ENCODE measurements at places on chromosomes 16 and 17.

- DNase-seq = no peak
Measured at GRCh38 chr17:61362396-61362795, 37.2 kb upstream of the TBX2 start.

GRCh38 chr17:79922116-79922601, 82.9 kb upstream of the CBX4 start:
- DNase-seq = no peak

GRCh38 chr17:80137131-80137530, 9.8 kb downstream of the EIF4A3 start:
- no peak for DNase-seq

GRCh38 chr17:43366891-43367736, 31.7 kb upstream of the ARL4D start:
- no peak for DNase-seq

- no peak for DNase-seq
Measured at GRCh38 chr17:81713556-81714411, 1.7 kb downstream of the SLC25A10 start.

DNA sequence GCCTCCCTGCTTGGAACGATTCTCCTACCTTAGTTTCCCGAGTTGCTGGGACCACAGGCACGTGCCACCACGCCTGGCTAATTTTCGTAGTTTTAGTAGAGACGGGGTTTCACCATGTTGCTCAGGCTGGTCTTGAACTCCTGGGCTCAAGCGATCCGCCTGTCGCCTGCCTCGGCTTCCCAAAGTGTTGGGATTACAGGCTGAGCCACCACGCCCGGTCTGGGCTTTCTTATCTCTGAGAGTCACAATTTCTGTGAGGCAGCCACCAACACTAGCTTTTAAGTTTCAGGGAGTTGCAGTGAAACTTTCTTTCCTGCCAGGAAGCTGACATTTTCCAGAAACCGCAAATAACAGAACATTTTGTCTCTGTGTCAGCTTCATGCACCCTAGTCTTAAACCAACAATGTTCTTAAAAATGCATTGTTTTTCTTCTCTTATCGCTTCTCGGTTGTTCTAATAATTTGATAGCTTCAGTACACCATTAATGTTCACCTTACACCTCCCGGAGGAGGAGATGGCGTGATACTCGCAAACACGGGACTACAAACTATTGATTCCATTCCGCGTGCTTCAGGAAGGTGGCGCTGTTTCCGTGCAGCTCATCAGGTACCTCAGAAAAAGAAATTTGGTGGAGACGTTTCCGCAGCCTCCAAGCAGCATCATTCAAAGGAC, 7.4 kb upstream of the DHRS7B start:
- peak; percentile 81 for DNase-seq

- DNase-seq = no peak
Measured at GRCh38 chr16:57959121-57959520, 11.8 kb downstream of the CNGB1 start.

GRCh38 chr16:30122604-30123160, 338 bp downstream of the MAPK3 start:
- no peak for DNase-seq

DNA sequence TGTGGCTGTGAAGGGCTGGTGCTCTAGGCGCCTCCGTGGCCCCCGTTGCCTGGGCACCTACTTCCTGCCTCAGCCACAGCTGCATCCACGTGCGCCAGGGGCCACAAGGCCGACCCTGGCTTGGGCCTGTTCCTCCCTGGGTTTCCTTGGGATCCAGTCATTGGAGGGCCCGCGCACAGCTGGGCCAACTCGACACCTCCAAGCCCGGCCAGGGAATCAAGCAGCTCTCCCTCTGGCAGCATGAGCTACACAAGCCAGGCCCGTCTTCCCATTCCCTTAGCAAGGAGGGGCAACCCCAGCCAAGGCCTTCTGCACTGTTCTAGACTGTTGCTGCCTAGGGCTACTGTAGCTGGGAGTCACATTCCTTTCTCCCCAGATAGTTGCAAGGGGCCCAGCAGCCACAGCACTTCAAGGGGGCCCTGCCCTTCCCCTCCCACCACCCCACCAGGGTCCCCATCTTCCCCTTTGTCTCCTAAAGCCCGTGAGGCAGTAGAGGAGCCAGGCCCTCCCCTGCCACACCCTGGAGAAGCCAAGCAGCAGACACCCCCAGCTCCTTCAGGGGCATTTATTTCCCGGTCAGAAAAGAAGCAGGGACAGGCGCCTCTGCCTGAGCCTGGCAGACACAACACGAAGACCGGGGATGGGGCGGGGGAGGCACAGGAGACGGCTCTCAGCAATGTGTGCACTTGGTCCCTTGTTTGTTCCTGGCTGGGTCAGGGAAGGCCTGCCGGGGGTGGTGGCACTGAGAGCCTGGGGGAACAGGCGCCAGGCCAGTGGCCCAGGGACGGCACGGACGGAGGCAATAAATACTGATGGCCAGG, 3.8 kb downstream of the ARHGDIA start:
- no peak for DNase-seq

DNA sequence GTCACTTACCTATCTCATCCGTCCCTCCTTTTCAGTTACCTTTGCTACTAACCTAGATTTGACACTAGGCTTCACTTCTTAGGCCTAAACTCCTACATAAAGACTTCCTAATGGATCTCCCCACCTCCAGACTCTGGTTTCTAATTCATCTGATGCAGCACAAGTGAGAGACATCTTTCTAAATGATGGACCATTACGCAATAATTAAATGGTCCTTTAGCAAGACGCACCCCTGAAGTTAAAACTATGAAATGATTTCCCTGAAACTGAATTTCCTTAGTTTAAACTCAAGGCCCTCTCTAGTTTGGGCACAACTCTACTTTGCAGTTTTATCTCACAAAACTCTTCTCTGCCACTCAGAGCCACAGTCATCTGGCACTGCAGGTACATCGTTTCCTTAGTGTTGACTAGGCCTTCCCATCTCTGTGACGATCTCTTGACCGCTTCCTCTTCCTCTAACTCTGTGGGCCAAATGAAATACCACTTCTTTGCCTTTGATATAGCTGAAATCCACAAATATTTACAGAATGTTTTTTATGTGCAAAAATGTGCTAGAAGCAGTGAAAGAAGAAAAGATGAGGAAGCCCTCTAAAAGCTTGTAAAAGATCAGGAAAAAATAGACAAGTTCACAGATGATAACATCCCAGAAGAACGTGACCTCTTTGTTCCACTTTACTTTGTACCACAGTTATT, 3.3 kb downstream of the SYNRG start:
- DNase-seq = no peak

DNA sequence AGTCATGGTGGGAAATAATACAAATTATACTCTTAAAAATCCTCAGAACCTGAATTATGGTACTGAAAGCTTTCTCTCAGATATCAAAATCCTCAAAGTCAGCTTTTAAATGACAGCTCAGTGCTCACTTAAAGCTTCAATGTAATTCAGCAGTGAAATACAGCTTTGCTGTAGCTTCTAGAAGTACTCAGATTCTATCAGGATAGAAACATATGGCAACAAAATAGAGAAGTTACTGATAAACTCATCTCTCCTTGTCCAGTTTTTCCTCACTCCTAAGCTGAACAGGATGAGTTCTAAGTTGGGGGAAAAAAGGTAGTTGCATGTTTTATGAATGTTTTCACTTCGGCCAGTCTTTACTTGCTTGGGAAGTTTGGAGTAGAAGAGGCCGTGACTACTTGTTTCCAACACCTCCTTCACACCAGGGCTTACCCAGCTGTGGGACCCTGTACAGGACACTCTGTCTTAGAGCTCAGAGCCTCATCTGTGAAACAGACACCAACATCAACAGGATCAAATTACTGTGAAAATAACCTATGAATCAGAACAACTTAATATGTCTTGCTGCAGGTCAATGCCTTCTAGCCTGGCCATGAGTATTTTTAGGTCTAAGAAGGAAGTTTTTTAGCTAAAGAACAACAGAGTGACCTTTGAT, 30.2 kb downstream of the OGFOD1 start:
- no peak for DNase-seq

DNA sequence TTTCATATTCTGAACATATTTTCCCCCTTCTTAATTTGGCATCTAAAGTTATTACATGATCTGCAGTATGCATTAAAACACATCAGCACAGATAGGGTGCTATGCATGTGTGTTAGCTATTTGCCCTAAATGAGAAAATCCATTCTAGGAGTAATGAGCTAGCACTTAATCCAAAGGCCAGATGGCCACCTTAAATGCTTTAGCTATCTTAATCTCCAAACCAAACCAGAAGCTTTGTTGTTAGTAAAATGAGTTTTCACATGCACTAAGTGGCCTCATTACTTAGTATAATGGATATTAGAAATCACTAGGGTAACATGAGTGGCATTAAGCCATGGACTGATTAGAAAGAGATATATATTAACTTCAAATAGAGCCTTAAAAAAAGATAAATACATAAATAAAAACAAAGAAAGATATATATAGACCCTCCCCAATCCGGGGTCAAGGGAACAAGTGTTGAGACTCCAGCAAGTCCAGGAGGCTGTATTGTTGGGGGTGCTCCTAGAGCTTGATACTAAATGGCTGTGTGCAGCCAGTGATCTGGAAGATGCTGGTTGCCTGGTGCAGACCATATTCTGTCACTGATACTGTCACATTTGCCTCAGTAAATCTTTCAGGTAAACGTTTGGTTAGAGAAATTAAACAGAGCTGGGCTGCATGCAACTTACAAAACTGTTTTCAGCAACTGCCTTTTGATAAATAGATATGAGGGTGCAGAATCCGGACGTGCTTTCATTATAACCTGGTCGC, 67.3 kb downstream of the MYH10 start:
- no peak for DNase-seq

DNA sequence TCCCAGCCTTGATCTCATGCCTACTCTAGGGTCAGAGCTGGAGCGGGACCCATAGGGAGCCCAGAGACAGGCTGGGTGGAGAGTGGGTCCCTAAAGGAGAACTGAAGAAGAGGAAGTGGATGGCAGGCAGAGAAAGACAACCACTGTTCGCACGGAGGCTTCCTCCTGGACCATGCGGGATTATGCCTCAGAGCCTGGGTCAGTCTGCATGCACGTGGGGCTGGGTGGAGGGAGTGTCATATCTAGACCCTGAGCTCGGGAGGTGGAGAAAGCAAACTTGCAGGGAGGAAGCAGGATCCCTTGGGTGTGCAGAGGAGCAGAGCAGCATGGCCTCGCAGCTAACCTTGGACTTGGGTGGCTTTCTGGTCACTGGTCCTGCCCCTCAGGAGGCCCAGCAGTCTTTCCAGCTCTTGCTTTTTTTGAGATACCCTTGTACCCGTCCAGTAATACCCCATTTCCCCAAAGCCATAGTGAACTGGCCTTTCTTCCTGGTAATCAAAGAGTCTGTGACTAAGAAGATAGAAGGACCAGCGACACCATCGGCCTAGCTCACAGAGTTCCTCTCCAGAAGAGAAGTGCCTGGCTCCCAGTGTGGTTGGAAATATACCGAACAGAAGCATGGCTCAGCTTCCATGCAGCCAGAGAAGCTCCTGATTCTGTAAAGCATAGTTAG, 344.2 kb downstream of the CPPED1 start:
- DNase-seq = peak; percentile 65

DNA sequence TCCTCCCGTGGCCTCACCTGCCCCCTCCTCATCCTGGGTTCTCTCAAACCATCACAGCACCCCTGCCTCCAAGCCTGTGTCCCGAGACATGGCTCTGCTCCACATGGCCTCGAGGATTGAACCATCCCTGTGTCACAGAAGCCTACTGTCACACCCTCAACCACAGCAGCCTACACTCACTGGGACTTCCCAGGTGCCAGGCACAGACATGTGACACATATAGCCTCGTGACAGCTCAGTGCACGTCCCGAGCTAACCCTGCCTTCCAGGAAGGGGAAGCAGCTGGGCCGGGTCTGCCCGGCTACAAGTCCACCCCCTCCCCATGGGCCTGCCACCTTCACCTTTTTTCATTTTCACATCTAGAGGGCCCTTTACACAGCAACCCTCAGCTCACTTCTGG, 238.3 kb downstream of the CPPED1 start:
- DNase-seq = no peak

- no peak for DNase-seq
Measured at GRCh38 chr17:79137015-79137788, 62.6 kb downstream of the ENGASE start.

DNA sequence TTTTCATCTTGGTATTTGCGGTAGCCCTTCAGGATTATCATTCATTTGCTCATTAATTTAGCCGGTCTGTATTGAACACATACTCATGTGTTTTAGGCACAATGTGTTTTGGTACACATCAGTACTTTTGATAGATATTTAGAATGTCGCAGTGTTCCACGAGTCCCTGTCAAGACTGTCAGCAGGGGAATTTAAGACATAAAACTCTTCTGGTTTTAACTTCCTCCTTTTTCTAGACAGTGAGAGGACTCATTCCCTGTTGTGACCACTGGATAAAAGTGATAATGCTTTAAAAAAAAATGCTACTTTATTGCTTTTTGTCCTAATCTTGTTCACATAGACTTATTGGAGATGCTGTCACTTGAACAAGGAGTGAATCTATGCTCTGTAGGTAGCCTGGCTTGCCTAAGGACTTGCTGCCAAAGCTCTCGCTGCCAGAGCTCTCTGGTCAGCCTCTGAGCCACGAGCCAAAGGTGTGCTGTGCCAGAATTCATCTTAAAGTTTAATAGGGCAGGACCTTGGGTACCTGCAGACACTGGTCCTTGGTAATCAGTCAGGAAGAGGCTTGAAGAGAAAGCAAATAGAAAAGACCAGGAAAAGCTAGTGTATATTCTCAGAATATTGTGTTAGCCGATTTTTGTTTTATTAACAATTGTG, 5.4 kb downstream of the DCAF7 start:
- no peak for DNase-seq

DNA sequence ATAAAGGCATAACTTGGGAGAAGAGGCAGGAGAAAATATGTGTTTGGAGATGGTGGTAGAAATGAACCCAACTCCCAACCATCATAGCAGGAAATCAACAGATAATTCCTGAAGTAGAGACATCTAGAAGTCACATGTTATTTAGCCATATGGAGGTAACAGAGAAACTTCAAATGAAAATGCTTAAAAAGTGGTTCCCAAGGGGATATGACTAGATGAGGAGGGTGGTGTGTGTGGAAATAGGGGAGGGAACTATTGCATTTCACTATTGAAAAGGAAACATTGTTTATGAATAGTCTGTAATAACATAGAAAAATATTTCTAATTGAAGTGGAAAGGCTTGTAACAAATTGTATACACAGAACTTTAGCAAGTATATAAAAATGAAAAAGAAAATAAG, 412.0 kb downstream of the SHISA9 start:
- DNase-seq = no peak

- DNase-seq = peak; percentile 82
Measured at GRCh38 chr17:76547183-76547641, 7.4 kb downstream of the PRCD start.
